Naive thymus-derived CD8-positive, alpha-beta T cell (primary cell): ENCODE measurements at places on chromosomes 4 and X. TPM values are rescaled to one million over a fixed set of nuclear protein-coding genes. Genes with fewer than 3 reads are reported as not detected.

Gene PCDH10
- not detected for total RNA-seq

Gene FGFRL1
- 17.1 TPM for total RNA-seq

GRCh38 chr4:187332141-187332540 is 608.5 kb upstream of the FAT1 start:
- DNase-seq = no peak

DNA sequence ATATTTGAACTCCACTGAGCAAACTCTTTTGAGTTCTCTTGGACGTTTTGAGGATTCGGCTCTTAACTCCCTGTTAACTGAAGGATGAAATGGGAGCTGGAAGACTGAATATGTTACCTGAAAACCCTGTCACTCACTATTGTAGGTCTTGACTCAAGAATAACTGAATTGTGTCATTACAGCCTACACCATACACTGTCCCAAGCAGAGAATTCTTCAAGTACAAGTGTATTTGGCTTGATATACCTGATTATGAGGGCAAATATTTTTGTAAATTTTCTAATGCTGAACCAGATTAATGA is 276.1 kb downstream of the CFAP299 start:
- no peak for DNase-seq

- no peak for DNase-seq
Observed at GRCh38 chr4:40562681-40563080, 67.0 kb downstream of the RBM47 start.

DNA sequence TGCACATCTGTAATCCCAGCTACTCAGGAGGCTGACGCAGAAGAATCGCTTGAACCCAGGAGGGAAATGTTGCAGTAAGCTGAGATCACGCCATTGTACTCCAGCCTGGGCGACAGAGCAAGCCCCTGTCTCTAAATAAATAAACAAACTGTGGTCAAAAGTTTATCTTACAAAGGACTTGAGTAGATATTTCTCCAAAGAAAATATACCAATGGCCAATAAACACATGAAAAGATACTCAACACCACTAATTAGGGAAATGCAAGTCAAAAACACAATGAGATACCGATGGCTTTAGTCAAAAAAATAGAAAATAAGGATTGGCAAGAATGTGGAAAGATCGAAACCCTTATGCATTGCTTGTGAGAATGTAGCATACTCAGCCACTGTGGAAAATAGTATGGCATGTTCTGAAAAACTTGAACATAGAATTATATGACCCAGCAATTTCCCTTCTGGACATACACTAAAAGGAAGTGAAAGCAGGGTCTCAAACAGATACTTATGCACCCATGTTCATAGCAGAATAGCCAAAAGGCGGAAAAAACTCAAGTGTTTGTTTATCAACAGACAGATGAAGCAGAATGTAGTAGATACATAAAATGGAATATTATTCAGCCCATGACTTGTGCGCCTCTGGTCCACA is 2.0 kb upstream of the CFAP97 start:
- DNase-seq = no peak
